ENCODE measurements at places on chromosomes 11 and 22.

- DNase-seq, result no peak
Observed at GRCh38 chr22:39994566-39995392, at the start of gene FAM83F. TSS of gene FAM83F (plus strand) at chr22:39994954. CDS start at chr22:39995043, 89 bp downstream.

GRCh38 chr11:65502555-65503367, 3.9 kb downstream of the MALAT1 start:
- no peak for DNase-seq

GRCh38 chr11:34633990-34634693, 13.2 kb downstream of the EHF start:
- no peak for DNase-seq

- no peak for DNase-seq
Observed at GRCh38 chr11:6545917-6546605, 49.0 kb downstream of the DNHD1 start.

Data from effector memory CD4-positive, alpha-beta T cell (primary cell).